ENCODE measurements at places on chromosomes 5 and 9.
A peak's percentile ranks its signal among the peaks of the same experiment; 100 is the strongest.

DNA sequence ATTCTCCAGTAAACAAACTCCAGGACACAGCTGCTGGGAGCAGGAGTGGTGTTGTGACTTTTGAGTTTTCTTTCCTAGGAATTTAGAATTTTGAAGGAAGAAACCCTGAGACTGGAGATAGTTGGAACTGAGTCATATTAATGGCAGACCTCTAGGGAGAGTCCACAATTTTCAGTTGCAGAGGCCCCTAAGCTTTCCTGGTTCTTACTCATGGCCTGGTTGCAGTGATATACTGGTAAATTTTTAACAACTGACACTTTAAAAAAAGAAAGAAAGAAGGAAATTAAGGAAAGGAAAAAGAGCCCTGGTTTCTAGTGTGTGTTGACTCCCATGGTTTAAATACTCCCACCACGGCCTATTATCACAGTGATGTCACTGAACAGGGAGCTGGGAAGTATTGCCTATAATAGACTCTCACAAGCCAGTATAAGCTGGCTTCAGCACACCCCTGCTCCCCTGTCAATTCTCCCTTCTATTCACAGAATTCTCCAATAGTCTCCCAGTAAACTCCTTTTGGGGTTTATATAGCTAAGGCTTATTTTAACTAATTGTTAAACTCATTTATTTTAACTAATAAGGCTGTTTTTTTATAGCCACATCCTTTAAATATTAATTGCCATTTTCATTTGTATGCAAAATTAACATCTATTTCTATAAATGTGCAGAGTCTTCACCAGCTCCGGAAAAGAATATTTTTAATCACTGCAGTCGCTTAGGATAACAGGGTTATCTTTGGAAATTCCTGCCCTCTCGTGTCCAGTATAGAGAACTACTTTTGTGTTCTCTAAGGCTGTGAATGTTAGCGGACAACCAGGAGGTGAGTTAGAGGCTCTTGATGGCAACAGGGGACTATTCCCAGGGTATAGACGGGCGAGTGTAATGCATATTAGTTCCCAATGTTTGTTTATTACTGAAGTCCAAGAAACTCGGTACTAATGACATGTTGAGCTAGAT is 59.7 kb downstream of the GGTA1 start:
- no peak for DNase-seq

DNA sequence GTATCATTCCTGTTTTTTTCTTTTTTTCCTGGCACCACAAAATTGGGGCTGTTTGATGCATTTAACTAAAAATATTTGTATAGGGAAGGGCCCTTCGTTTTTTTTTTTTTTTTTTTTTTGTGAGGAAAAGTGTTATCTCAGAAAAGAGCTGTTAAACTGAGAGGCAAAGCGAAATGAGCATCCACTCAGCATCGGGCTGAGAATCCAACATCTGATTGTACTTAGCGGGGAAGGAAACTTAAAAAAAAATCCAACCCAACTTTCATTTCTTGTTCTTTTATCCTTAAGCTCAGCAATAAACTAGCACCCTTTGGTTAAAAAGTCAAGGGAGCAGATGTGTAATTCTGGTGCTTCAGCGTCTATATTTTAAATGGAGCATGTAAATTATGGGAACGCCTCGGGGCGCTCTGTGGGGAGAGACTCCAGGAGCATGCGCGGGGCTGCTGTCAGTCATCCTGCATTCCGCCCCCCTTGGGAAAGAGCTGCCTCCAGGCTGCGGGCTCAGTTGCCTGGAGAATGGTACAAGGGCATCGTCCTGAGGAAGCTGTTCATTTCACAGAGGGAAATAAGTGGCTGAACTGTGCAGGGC is 33.3 kb downstream of the DMRT2 start:
- peak; percentile 69 for DNase-seq

DNA sequence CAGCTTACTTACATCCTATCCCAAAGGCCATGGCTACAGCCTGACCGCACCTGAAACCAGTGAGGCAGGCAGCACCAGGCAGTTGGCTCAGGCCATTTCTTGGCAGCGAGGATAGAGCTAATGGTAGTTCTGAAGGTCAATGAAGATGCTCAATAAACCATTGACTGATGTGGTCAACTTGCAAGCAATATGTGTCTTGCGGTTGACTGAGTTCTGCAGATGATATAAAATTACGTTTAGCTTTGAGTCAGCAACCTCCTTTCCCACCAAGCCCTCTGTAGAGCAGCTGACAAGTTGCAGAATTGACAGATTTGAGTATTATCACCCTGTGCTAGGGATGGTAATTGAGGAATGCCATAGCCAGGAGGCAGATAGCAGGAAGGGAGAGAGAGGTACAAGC is 189.0 kb upstream of the PUM3 start:
- DNase-seq: no peak

DNA sequence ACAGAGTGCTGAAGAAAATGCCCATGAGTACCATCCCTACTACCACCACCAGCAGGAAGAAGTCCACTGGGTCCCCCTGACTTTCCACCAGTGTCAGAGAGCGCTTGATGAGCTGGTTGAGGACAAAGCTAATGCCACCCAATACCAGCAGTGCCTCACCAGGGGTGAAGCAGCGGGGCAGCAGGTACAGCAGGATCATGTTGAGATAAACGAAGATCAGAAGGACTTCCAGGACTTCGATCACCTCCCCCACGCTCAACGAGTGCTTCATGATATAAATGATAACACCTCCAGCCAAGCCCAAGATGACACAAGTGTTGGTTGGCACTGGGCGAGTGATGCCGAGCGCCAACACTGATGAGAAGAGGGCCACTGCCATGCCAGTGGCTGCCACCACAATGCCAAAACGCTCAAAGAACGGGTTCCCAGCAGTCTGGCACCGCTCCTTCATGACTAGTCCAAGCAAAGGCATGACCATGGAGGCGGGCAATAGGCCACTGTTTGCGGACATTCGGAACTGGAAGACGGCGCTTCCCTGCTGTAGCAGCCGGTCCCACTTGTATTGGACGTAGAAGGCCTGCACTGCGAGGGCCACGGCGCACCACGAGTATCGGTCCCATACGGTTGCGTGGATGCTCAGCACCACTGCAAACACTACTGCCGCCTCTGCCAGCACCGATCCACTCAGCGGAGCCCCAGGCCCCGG is 679 bp downstream of the DOLK start:
- DNase-seq: no peak

GRCh38 chr9:136244122-136244968 is 1.3 kb downstream of the QSOX2 start:
- no peak for DNase-seq

DNA sequence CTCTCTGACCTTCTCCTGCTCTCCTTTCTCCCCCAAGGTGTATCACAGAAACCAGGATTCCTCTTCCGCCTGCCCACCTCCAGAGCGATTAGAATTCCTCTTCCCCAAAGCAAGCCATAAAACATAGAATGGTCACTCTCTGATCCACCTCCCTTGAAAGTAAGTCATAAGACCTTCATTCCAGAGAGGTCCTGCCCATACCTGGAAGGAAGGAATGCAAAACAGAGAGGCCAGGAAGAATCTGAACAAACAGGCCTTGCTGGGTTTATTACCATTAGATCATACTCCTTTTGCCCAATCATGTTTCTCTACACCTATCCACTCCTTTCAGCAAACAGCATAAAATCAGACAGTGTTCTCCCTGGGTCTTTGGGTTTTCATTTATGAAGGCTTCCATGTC is 21.0 kb downstream of the CDKL3 start:
- no peak for DNase-seq

GRCh38 chr9:137465720-137466388 is 6.7 kb upstream of the NSMF start:
- DNase-seq: no peak

DNA sequence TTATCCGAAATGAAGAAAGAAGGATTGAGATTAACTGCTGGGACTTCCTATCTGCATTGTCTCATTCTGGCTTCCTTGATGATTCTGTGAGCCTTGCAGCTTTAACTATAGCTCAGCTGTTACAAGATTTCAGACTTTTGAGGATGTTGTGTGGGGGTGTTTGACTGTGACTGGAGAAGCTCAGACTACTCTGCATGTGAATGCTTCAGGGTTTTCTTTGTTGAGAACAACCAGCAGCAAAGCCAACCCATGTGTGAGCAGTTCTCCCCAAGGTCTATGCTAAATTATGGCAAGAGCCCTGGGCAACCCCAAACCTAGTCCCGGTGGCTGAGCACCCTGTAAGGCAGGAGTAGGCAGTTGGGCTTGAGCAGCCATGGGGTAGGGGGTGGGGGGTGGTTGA is 8.4 kb upstream of the SCAI start:
- DNase-seq: no peak

DNA sequence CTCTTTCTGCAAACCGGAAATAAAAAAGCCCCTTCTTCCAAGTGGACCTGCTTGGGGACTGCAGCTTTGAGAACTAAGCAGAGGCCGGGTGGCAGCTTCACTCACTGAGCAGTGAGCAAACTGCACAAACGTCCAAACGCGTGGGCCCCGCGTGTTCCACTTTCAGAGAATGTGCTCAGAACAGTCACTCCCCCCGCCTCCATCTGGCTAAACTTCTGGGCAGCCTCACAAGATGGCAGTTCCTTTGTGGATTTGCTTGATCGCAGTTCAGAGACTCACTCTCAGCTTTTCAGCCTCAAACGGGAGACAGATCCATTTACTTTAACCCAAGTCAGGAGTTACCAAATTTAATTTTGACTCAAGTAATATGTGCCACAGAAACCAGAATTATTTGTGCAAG is 216.6 kb downstream of the TLE1 start:
- DNase-seq: peak; percentile 4
